ENCODE measurements at places on chromosomes 5 and 9. TPM values are rescaled to one million over a fixed set of nuclear protein-coding genes. Genes with fewer than 3 reads are reported as not detected.

Gene BARHL1
- not detected for total RNA-seq

Gene TNFAIP8
- total RNA-seq: 18.0 TPM

Gene MFAP3
- total RNA-seq: 76.0 TPM

Gene PRDM9
- total RNA-seq: not detected

Gene SLC6A18
- not detected for total RNA-seq

Gene SVEP1
- 0.07 TPM for total RNA-seq

Gene CEP120
- total RNA-seq: 22.3 TPM

All from A172 (cell line).